Right lung (tissue), 10 donors: ENCODE measurements at places on chromosomes 1 and 21. TPM values are rescaled to one million over a fixed set of nuclear protein-coding genes. Genes with fewer than 3 reads are reported as not detected.

Gene BROX
- polyA plus RNA-seq = 48.2 TPM

Gene TRAF3IP3
- 2.6 TPM for polyA plus RNA-seq

DNA sequence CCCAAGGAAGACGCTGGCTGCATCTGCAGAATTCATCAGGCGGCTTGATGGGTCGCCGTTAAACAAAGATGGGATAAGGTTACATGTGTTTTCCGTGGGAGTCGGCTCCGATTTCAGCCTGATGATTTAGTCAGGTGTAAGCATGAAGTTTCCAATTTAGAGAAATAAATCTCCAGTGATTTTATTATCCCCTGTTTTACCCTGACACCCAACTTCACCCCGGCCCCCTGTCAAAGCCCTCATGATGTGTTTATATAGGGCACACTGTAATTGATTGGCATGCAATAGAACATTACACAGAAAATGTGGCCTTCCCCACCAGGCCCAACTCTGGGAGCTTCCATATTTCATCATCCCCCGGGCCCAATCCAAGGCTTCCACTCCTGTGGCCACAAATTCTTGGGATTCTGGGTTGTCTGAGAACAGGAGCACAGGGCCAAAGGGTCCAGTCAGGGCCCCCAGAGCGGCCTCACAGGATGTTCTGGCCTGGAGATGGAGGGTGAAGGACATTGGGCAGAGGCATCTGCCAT is 72.5 kb downstream of the FOXD2 start:
- DNase-seq = no peak

DNA sequence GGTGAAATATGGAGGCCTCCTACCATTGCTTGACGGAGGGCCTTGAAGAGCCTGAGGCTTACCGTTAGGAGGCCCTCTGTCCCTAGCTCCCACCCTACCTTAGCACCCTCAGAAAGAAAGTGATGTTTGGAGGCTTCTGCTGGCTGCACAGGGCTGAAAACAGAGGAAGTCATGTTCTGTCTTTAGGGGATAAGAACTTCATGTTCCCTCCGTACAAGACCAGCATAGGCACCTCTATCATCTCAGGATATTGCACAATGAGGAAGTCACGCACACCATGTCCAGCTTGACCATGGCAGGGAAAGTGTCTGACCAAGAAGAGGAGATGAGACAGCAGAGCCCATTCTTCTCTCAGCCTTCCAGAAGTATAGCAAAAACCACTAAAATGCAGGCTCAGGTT is 13.8 kb downstream of the ADORA3 start:
- DNase-seq = no peak

DNA sequence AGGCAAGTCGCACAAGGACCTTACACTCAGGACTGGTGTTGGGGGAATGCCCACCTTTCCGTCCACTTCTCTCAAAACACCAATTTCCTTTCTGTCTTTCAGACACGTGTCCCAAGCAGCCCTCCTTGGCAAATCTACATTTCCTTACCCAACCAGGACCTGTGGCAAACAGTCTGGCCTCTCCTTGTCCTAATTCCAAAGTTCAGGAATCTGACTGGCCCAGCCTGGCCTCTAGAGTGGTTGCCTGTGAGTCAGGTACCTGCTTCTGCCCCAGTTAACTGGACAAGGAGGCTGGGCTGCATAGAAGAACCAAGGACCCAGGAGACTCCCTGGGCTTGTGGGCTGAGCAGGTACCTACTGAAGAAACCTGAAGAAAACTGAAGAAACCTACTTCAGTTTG is 34.3 kb upstream of the CITED4 start:
- no peak for DNase-seq

DNA sequence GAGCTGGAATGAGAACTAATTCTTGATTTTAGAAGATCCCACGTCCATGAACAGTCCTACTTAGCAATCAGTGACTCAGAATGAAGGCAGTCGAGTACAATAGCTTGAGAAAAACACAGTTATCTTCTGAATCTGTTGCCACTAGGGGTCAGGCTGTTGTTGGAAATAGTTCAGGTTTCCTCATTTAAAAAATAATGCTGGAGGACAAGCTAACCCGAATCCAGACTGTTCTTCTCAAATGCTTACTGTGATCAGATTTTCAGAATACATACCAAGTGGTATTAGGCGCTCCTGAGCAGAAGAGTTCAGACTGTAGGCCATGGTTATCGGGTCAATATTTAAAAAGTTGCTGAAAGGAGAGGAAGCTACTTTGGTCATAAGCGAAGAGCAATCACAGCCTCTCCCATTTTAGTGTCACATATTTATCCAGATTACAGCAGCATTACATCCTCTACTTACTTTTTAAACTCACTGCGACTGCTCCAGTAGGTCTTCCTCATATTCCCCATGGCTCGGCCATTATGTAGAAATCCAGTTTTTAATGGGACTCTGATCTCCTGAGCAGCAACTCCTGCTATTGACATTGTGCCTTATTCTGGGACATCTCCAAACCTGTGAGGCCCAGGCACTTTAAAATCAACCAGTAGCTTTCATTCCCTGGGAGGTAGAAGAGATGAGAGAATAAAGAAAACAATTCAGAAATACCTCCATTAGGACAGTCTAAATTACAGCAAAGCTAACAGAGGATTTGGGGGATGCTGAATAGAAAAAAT is 10.9 kb downstream of the ERRFI1 start:
- peak; percentile 80 for DNase-seq

DNA sequence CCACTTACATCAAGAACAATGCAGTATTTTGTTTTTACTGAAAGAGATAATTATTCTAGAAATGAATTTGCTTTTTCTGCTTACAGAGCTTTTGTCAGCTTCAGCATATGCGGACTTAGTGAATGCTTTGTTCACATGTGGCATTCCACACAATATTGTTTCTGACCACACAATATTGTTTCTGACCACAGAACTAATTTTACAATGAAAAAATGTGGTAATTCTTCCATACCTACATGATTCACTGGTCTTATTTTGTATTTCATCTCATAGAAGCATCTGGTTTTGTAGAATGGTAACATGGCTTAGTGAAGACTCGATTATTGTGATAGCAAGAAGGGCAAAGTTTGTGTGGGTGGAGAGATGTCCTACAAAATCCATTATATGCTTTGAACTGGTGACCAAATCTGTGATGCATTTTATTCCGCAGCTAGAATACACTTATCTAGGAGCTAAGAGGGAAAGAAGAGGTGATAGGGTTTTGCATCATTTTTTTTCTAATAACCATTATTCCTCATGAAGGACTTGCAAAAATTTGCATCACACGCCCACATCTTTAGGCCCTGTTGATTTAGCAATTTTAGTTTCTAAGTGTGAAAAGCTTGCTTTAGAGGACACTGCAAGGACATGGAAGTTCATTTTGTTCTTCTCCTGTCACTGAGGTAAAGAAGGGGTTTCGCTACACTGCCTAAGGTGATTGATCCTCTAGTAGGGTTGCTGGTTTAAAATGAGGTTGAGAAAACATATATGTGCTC is 75.3 kb downstream of the HLX start:
- no peak for DNase-seq

Gene KCNA3
- 1.5 TPM for polyA plus RNA-seq

DNA sequence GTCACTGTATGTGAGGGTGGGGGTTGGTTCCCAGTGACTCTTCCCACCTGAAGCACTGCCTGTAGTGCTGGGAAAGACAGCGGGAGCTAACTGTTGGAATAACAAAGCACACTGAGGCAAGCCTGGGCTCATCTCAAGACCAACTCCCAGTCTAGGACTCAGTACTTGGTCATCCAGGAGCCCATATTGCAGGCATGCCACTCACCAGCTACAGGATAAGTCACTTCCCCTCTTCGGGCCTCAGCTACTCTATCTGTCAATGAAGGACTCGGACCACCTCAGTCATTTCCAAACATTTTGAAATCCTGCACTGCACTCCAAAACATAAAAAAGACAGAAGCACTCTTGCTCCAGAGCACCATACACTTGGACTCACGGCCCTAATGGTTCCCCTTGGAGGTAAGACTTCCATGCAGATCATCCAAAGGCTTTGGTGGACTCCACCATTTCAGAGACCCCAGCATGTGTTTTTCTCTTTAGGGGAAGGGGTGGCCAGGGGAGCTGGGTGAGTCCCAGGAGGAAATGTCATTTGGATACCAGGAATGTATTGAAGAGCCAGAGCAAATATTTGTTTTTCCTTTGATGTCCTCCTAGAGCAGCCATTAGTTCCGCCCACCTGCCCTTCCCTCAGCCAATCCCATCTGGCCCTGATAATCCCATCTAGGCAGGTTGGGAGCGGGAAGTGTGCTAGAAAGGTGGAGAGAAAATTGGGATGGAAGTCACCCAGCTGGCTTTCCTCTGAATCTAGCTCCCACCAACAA is 3.1 kb downstream of the NUAK2 start:
- no peak for DNase-seq

DNA sequence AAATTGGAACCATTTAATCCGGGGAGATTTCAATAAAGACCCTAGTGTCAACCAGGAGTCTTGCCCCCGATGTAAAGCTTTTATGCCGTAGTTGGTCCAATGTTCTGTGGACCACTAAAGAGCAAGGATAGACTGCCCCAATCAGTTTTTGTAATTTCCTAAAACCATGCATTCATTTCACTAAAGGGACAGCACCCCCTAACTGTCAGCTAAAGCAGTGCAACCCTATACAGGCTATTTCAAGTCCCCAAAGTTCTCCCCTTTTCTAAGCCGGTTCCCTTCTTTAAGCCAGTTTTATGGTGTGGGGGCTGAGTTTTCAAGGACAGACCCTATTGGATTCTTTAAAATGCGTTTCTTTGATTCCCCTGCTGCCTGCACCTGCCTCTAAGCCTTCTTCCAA is 12.7 kb upstream of the PDPN start:
- no peak for DNase-seq

Gene MSH4
- 0.35 TPM for polyA plus RNA-seq

- DNase-seq = no peak
Measured at GRCh38 chr1:63828322-63829044, 54.7 kb downstream of the ROR1 start.

GRCh38 chr1:3942416-3943122 is 42.5 kb upstream of the C1orf174 start:
- no peak for DNase-seq

Gene C1orf141
- 0.58 TPM for polyA plus RNA-seq
